Endodermal cell (in vitro differentiated cells): ENCODE measurements at places on chromosomes 2 and 18.

- no peak for DNase-seq
- no peaks in the 10 kb centered on the region for H3K27me3 ChIP-seq
- no peak overlapping the region for H3K4me3 ChIP-seq
Observed at GRCh38 chr18:61497422-61497821, 164.2 kb downstream of the CDH20 start.

GRCh38 chr2:108267101-108267500 is 21.6 kb upstream of the SULT1C2 start:
- no peaks in the 10 kb centered on the region for H3K36me3 ChIP-seq
- H3K4me1 ChIP-seq = no peaks in the 10 kb centered on the region
- no peaks in the 10 kb centered on the region for H3K27me3 ChIP-seq
- no peak for DNase-seq

GRCh38 chr18:48675352-48675761 is 136.5 kb downstream of the CTIF start:
- no peak overlapping the region for H3K27ac ChIP-seq
- no peaks in the 10 kb centered on the region for H3K4me1 ChIP-seq
- no peak overlapping the region for H3K4me3 ChIP-seq
- peaks cover 17% of the 10 kb centered on the region for H3K36me3 ChIP-seq
- no peaks in the 10 kb centered on the region for H3K27me3 ChIP-seq
- DNase-seq = peak; percentile 97

GRCh38 chr2:70904371-70905216 is 31.1 kb upstream of the ATP6V1B1 start:
- H3K4me3 ChIP-seq = no peak overlapping the region
- peaks cover 100% of the 10 kb centered on the region for H3K27me3 ChIP-seq
- H3K4me1 ChIP-seq = no peaks in the 10 kb centered on the region
- no peaks in the 10 kb centered on the region for H3K36me3 ChIP-seq
- H3K27ac ChIP-seq = no peak overlapping the region

DNA sequence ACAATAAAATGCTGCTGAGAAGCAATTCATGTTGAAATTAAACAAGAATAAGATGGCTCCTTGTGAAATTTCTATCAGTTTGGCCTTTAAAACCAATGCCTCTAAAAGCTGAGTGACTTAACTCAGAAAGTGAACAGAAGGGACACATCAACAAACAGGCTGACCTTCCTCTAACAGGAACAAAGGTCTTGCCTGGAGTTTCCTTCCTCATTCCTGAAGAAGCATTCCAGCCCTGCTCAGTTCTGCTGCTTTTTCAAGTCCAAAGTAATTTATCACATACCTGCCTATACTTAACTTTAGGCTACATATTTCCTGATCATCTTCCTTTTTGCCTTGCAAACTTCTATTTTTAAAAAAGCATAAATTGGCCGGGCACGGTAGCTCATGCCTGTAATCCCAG is 14.1 kb downstream of the PTRHD1 start:
- no peak overlapping the region for H3K4me3 ChIP-seq
- H3K4me1 ChIP-seq = peaks cover 3% of the 10 kb centered on the region
- DNase-seq = no peak
- H3K27ac ChIP-seq = no peak overlapping the region

DNA sequence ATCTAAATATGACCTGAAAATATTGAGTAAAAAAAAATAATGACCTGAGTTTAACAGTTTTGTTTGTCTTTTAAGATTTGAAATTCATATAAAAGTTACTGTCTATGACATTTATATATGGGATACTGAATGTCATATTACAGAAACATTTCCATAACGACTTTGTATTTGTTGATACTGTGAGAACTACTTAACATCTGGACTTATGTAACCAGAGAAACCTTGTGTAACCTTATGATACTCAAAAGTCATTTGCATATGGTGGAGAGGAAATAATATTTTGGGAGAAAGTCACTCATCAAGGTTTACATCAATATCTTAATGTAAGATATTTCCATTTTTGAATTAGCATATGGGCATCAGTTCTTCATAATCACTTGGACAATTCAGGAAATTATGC is 12.6 kb downstream of the MFSD6 start:
- no peak overlapping the region for H3K27ac ChIP-seq
- H3K36me3 ChIP-seq = no peaks in the 10 kb centered on the region
- no peak overlapping the region for H3K4me3 ChIP-seq
- no peak for DNase-seq
- no peaks in the 10 kb centered on the region for H3K4me1 ChIP-seq
- H3K27me3 ChIP-seq = no peaks in the 10 kb centered on the region

- peak overlapping the region; percentile 92 for H3K27ac ChIP-seq
- H3K4me3 ChIP-seq = no peak overlapping the region
- DNase-seq = no peak
- no peaks in the 10 kb centered on the region for H3K4me1 ChIP-seq
Observed at GRCh38 chr2:85795331-85796045, 41.7 kb downstream of the ATOH8 start.

GRCh38 chr2:174662859-174663258 is 65.3 kb upstream of the WIPF1 start:
- peaks cover 9% of the 10 kb centered on the region for H3K4me1 ChIP-seq
- H3K4me3 ChIP-seq = no peak overlapping the region
- H3K36me3 ChIP-seq = no peaks in the 10 kb centered on the region
- DNase-seq = no peak
- no peaks in the 10 kb centered on the region for H3K27me3 ChIP-seq

DNA sequence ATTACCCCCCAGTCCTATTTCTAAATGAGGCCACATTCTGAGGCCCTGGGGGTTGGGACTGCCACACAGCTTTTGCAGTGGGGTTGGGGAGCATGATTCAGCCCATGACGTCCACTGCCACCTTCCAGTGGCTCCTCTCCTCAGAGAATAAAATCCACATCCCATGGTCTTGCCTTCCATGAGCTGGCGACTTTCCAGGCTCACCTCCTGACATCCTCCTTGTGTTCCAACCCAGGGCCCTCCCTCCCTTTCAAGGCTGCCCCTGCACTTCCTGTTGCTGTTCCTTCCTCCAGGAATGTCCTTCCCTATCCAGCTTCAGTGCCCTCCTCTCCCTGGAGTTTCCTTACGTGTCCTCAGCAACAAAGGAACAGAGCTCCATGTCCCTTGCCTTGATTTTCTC is 187.3 kb upstream of the ID2 start:
- no peak overlapping the region for H3K27ac ChIP-seq
- H3K4me3 ChIP-seq = no peak overlapping the region
- peaks cover 7% of the 10 kb centered on the region for H3K4me1 ChIP-seq
- no peaks in the 10 kb centered on the region for H3K36me3 ChIP-seq
- DNase-seq = no peak

DNA sequence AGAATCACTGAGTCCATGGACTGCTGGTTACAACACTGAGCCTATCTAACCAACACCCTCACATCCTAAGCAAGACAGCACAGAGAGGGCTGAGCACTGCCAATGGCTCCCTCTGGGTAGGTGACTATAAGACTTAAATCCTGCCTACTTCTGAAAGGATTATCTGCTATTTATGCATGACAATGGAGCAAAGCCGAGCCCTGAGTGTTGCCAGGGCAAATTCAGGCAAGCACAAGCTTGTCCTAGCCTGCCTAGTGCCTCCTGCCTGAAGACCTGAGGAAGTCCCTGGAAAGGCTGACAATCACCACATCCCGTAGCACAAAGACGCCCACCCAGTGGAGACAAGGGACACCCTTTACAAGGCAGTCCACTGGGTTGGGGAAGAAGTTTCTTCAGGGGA is 129.7 kb downstream of the OSR1 start:
- H3K27me3 ChIP-seq = no peaks in the 10 kb centered on the region
- peak; percentile 85 for DNase-seq
- no peak overlapping the region for H3K4me3 ChIP-seq

DNA sequence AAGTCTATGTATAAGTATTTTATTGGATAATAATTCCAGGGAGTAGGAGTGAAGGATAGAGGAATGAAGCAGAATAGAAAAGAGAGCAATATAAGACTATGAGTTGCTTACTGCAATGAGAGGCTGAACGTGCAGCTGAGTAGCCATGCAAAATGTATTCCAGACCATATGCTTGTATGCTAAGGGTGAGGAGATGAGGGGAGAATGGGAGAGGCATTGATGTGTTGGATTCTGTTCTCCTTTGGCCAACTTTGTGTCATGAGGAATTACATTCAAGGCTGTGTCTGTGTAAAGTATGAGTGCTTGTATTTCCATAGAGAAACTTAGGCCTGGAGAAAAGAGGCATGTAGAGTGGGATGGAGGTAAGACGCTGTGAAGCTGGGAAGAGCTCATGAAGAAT is 301.8 kb downstream of the ARL6IP6 start:
- no peaks in the 10 kb centered on the region for H3K36me3 ChIP-seq
- no peak overlapping the region for H3K27ac ChIP-seq
- DNase-seq = no peak
- H3K4me1 ChIP-seq = no peaks in the 10 kb centered on the region
- H3K27me3 ChIP-seq = no peaks in the 10 kb centered on the region
- H3K4me3 ChIP-seq = no peak overlapping the region

DNA sequence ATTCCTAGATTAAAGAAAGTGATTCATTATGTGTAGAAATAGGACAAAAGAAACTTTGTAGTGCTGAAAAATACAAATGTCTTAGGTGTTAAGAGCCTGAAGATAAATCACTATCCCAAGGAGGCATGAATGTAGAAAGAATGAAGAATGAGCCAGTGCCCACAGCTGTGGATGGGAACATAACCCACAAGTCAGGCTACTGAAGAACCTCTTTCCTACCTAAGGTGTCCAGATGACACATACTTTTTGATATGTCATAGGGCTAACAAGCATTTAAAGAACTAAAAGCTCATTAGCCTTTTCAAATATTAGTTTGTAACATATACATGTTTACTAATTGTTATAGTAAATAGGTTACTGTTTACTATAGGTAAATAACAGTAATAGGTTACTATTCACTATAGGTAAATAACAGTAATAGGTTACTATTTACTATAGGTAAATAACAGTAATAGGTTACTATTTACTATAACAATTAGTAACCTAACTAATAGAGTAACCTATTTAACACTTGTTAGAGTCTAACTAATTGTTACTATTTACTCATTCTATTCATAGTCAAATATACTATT is 275.0 kb upstream of the KYNU start:
- no peak for DNase-seq
- no peaks in the 10 kb centered on the region for H3K36me3 ChIP-seq
- no peaks in the 10 kb centered on the region for H3K27me3 ChIP-seq
- no peak overlapping the region for H3K27ac ChIP-seq
- H3K4me1 ChIP-seq = no peaks in the 10 kb centered on the region

GRCh38 chr2:224260372-224261020 is 141.4 kb downstream of the FAM124B start:
- H3K27me3 ChIP-seq = no peaks in the 10 kb centered on the region
- DNase-seq = no peak
- peaks cover 8% of the 10 kb centered on the region for H3K4me1 ChIP-seq
- no peak overlapping the region for H3K27ac ChIP-seq
- H3K36me3 ChIP-seq = no peaks in the 10 kb centered on the region
- no peak overlapping the region for H3K4me3 ChIP-seq

- no peaks in the 10 kb centered on the region for H3K4me1 ChIP-seq
- H3K36me3 ChIP-seq = no peaks in the 10 kb centered on the region
- DNase-seq = peak; percentile 95
- no peaks in the 10 kb centered on the region for H3K27me3 ChIP-seq
- no peak overlapping the region for H3K27ac ChIP-seq
Observed at GRCh38 chr2:11681722-11682589, 12.0 kb upstream of the NTSR2 start.

DNA sequence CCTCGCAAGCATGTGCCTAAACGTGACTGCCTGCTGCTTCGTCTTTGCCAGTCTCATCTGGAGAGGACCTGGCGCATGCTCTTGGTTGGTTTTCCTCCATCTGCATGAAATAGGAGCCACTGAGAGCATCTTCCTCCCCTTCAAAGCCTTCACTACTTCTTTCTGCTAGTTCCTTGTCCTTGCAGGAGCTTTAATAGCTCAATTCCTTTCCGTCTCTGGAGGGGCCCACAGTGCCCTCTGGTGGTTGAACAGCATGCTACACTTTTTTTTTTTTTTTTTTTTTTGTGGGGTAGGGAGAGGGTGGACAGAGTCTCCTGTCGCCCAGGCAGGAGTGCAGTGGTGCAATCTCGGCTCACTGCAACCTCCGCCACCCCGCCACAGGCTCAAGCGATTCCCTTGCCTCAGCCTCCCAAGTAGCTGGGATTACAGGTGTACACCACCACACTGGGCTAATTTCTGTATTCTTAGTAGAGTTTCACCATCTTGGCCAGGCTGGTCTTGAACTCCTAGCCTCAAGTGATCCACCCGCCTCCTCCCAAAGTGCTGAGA is 59.6 kb downstream of the SP110 start:
- no peak overlapping the region for H3K27ac ChIP-seq
- no peak overlapping the region for H3K4me3 ChIP-seq
- H3K4me1 ChIP-seq = no peaks in the 10 kb centered on the region
- peak; percentile 87 for DNase-seq

- no peak overlapping the region for H3K27ac ChIP-seq
- no peak for DNase-seq
- H3K36me3 ChIP-seq = no peaks in the 10 kb centered on the region
- no peaks in the 10 kb centered on the region for H3K27me3 ChIP-seq
- H3K4me1 ChIP-seq = no peaks in the 10 kb centered on the region
Observed at GRCh38 chr2:34747643-34748042, 1148.5 kb upstream of the FAM98A start.
